ENCODE measurements at places on chromosomes 1 and 21. TPM values are rescaled to one million over a fixed set of nuclear protein-coding genes. Genes with fewer than 3 reads are reported as not detected.

Gene ARID4B
- total RNA-seq = 67.4 TPM

Gene C1orf115
- total RNA-seq = 9.7 TPM

Gene KCNH1
- total RNA-seq = 12.5 TPM

Gene CD52
- total RNA-seq = not detected

Gene BARHL2
- total RNA-seq = 1.4 TPM

Gene RHEX
- not detected for total RNA-seq

Gene TMOD4
- not detected for total RNA-seq

Gene OR2T35
- total RNA-seq = not detected

Gene EPHB2
- total RNA-seq = 36.9 TPM

Gene PFDN2
- 64.4 TPM for total RNA-seq

Gene ANXA9
- not detected for total RNA-seq

Gene BACE2
- 6.5 TPM for total RNA-seq

Gene LRP8
- 71.0 TPM for total RNA-seq

Gene ZNF683
- not detected for total RNA-seq

Gene SERTAD4
- 26.8 TPM for total RNA-seq

Gene KRTAP21-2
- total RNA-seq = not detected

Gene PTPRU
- total RNA-seq = 39.7 TPM

Gene ANGPTL7
- total RNA-seq = 0.23 TPM

Gene IL24
- total RNA-seq = not detected

Gene CA6
- not detected for total RNA-seq

Gene ACKR1
- 0.92 TPM for total RNA-seq

Gene ST6GALNAC3
- 16.4 TPM for total RNA-seq

Gene LCE3D
- not detected for total RNA-seq

Gene ITPKB
- total RNA-seq = 20.3 TPM

Gene SH2D1B
- total RNA-seq = not detected

Measured in diencephalon (tissue), 1 donor.